ENCODE measurements at places on chromosomes 7 and 10.

DNA sequence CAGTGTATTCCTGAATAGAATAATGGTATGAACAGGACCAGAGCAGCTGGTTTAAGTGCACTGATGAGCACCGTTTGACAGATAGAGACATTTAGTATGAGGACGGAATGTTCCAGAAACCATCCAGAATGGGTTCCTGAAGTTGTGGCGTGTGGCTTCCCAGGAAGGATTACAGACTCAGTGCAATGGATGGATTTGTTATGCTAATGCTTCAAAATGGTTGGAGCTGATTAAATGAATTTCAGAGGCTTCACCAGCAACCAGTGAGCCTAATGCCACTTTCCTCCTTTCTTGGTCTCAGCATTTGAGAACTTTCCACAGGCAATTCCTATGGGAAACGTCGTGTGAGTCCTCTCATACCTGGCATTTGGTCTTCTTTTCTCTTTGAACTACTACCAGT is 9.9 kb downstream of the GATA3 start:
- DNase-seq, result no peak

DNA sequence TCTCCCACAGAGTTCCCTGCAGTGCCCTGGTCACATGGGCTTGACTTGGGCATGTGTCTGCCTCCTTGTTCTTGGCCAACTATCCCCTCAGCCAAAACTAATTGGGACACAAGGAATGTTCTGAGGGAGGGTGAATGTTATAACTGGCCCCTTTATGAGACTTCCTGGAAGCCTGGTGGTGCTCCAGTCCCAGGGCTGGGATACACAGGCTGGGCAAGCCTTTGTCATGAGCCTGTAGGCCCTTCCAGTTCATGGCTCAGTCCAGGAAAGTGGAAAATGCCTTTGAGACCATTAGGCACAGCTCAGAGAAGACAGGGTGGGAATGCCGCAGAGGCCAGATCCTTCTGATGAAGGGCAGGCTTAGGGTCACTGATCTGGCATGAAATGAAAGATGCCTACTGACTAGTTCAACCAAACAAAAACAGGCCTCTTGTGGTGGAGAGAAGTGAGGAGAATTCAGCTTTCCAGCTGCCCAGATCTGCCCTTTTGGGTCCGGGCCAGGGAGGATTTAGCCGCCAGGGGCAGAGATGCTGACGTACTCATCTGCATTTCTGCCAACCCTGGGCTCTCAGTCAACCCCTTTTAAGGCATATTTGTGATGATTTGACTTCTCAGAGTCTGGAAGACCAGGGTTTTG is 961.5 kb downstream of the KCNMA1 start:
- DNase-seq, result no peak

GRCh38 chr10:101817337-101818118 is 716 bp downstream of the OGA start:
- DNase-seq, result no peak

GRCh38 chr10:116713846-116714245 is 28.5 kb downstream of the HSPA12A start:
- no peak for DNase-seq

GRCh38 chr7:46033592-46033991 is 112.5 kb upstream of the IGFBP3 start:
- DNase-seq, result no peak

DNA sequence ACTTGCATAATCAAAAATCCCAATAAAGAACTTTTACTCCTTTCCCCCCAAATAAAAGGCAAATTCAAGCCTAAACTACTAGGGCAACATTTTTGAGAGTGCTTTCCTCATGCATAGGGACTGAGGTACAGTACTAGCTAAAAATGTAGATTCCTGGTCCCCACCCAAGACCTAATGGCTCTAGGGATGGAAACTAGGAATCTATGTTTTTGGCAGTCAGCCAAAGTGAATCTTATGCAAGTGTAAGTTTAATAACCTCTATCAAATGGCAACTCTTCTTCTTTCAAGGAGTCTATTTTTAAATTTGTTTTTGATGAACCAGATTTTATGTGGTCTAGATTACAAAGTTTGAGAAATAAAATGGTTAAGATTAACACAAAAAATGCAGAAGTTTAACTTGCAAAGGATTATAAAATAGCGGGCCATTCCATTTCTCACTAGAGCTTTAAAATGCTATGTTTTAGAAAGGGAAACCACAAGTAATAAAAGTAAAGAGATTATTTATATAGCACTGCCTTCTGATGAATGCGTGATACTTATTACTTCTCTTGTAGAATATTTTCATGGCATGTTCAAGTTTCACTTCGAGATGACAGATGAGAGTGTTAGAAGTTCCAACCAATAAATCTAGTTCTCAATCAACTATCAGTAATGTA is 70.4 kb upstream of the MDFIC start:
- no peak for DNase-seq

DNA sequence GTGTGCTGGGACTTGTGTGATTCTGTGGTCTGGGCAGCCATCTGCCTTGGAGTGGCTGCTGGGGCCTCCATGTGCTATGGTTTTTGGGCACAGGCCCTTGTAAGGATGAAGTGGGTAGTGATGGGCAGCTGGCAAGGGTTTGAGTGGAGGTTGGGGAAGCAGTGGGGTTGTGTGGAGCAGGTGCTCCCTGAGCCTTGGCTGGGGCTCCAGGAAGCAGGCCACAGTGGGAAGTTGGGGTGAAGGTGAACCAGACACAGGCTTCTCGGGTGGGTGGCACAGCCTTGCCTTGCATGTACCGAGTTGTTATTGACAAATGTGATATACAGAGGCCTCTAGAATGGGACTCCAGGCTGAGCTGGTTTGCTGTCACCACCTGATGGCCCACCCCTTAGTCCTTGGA is 82.3 kb downstream of the ADCY1 start:
- DNase-seq, result no peak

DNA sequence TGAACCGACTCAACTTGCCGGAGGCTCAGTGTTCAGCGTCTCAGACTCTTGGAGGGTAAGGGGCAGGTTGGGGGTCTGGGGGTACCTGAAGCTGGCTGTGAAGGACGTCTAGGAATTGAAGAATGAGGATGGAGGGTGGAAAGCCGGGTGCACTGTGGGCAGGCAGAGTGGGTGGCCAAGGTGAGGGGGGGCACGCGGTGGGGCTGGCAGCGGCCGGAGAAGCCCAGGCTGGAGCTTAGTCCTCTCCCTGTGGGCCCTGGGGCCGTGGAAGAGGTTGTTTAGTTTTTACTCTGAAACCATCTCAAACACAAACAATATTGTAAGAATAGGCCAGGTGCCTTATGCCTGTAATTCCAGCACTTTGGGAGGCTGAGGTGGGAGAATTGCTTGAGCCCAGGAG is 83.4 kb downstream of the UNCX start:
- DNase-seq, result no peak

- DNase-seq, result no peak
Measured at GRCh38 chr10:6850452-6850851, 270.4 kb upstream of the PRKCQ start.

DNA sequence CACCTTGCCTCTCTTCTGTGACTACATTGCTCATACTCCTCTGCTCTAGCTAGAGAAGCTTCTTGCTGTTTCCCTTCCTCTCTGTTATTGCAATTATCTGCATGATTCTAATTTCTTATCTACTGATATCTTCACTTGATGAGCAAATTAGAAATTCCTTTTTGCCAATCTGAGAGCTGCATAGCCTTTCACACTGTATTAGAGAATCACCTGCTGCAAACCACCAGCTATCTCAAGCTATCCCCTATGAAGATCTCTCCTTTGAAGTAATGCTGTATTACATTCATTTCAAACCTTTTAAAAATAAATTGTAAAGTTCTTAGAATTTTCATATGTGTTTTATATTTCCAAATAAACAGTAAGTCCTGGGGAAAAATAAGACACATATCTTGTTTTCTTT is 89.0 kb upstream of the ZNF804B start:
- no peak for DNase-seq

DNA sequence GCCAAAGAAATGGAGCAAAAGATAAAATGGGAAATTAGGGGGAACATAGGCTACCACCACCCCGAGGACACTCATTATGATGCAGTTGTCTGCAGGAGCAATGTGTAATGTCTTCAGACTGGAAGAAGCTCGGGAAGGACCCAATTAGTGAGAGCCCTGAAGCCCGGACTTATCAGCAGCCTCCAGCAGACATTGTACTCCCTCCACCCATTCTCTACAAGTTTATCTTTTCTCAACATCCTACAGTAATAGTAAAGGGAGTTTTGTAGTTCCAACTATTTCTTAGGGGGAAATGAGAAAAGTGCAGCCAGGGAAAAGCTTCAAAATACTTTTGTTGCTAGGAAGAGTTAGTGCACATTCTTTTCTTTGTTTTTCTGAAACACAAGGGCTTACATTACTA is 657.3 kb upstream of the COBL start:
- DNase-seq, result no peak

GRCh38 chr10:14039968-14040668 is 290.6 kb downstream of the FRMD4A start:
- DNase-seq, result no peak

All from activated T-helper 1 cell treated with anti-CD3 and anti-CD28 coated beads, Interleukin-2, amount 50 U/mL, for 16 hours (primary cell).